ENCODE measurements at places on chromosomes 1 and 21.

DNA sequence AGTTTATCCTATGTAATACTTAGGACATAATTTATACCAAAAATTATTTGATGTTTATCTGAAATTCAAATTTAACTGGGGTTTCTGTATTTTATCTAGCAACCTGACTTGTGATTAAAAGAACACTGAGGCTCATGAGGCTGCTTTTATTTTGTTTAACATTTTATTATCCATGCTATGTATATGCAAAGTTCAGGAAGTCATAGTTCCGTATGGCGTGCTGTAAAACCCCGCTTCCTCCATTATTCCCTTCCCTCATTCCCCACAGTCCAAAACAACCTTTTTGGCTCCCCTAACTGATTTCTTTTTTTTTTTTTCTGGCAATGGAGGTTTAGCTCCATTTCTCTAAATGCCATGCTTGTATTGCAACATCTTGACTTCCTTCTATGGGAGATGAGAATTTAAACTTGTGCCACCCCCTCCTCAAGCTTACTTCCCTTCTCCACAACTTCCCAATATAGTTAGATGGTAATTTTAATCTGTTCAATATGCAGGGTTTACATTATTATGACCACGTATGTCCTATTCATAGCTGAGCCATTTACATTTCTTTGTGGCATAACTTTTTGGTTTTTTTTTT lies 138.0 kb upstream of the DNAH14 start:
- H3K4me3 ChIP-seq: no peak overlapping the region
- no peak overlapping the region for H3K27ac ChIP-seq
- H3K4me1 ChIP-seq: peaks cover 4% of the 10 kb centered on the region
- H3K27me3 ChIP-seq: peaks cover 2% of the 10 kb centered on the region

DNA sequence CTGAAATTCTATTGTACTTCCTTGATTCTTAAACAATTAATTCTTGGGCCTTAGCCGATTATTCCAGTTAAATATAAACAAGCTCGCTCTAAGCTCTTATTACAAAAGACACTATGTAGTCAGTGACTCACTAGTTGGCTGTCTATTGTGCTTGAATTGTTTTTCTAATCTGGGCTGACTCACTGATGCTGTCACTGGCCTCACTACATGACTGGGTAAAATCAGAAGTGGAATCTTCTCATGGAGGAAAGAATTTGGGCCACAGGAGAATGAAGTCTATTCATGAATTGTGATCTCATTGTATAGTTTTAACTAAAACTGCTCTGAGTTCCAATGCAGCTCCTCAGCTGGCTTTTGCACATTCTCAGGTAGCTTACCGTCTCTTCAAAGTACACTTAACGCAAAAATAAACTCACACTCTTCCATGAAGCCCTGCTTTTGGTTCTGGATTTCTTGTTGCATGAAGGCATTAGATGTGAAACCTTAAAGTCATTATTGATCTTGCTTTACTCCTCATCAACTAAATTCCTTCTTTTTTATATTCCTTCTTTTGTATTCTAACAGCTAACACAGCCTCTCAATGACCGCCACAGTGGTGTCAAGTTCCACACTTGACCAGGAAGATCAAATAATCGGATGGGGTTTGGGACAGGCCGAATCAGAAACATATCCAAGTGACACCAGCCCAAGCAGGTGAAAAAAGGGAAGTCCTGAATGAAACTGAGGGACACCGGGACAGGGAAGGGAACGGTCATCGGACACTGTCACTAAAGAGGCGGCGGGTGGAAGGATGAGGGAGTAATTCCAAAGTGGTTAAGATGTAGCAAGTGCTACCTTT lies 80.9 kb upstream of the LBR start:
- DNase-seq: no peak
- no peaks in the 10 kb centered on the region for H3K4me1 ChIP-seq
- no peak overlapping the region for H3K4me3 ChIP-seq
- no peaks in the 10 kb centered on the region for H3K36me3 ChIP-seq
- H3K27ac ChIP-seq: no peak overlapping the region

DNA sequence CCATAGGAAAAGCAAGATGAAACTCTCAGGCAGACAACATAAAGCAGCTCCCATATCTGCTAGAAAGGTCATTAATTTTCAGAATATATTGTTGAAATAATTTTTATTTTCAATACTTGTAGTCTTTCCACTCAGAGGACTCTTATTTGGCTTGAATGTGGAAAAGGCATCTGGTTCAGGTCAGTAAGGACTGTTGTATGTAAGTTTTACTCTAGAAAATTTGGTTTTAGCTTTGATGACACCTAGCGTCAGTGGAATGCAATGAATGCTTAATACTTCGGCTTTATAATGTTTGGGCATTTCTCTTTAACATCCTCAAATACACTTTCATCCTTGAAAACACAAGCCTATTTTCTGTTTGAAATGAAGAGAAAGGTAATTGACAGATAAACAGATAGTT lies 63.3 kb downstream of the LRRC40 start:
- H3K36me3 ChIP-seq: no peaks in the 10 kb centered on the region
- H3K27ac ChIP-seq: no peak overlapping the region
- DNase-seq: no peak
- H3K4me1 ChIP-seq: no peaks in the 10 kb centered on the region
- H3K27me3 ChIP-seq: no peaks in the 10 kb centered on the region

DNA sequence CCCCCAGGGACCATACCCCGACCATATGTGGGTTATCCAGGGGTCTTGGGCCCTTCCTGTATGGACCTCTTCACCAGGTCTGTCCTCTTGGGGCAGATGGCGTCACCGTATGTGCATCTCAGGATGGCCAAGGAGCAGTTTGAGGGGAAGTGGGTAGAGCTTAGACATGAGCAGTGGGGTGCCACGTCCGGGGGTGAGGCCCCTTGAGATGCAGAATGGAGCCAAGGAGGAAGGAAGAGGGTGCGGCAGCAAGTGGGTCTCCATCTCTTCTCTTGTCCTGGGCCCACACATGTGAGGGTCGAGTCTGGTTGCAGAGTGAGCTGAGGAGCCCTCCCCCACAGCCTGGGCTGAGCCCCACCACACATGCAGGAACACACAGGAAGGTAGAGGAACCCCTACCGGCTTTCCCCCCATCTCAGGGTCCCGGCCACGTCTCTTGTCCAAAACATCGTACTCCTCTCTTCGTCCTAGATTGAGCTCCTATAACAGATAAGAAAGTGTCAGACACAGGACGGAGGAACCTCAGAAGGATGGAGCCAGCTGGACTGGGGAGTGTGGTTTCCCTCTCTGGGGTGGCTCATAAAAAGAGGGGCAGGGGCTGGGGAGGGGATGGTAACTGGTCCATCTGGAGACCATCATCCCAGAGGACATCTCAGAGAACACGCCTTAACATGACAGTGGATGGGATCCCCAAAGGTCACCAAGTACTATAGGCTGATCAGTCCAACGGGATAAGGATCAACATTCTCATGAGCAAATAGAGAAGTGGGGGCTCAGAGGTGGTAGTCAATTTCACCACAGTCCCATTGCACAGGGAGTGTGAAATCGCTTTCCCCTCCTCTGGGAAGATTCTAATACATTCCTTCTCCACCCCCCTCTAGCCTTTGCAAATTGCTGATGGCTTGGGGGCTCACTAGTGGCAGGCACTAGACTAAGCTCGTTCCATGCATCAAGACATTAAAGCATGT lies 79.9 kb downstream of the CD247 start:
- H3K4me1 ChIP-seq: peaks cover 81% of the 10 kb centered on the region
- H3K36me3 ChIP-seq: peaks cover 80% of the 10 kb centered on the region
- peak overlapping the region; percentile 55 for H3K4me3 ChIP-seq
- no peaks in the 10 kb centered on the region for H3K27me3 ChIP-seq

DNA sequence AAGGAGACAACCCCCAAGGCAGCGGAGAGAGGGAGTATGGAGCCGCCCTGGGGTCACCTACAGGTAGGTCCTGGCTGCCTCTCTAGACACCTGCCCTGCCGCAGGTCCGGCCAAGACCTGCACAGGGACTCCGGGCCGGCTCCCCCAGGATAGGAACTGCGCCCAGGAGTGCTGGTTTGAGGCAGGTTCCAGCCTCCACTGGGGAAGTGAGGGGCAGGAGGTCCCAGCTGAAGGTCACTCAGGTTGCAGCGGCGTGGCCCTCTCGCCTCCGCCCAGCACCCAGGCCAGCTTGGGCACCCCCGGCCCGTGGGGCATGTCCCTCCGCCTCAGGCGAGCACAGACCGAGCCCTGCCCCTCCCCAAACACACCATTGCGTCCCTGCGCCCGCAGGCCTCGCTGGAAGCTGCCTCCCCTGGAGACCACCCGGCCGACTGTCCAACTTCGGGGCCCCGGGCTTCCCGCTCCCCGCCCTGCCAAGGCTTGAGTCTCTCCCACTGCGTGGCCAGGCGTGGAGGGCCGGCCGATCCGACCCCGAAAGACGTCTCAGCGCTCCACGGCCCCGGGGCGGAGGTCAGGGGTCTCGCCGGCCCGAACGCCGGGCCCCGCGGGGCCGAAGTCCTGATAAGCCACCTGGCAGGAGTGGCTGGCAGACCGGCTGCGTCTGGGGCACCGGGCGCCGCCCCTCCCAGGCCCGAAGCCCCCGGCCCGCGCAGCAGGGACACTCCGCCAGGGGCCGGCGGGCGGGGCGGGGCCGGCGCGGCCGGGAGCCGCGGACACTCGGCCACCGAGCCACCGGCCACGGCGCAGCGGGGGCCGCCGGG lies 1.4 kb upstream of the SKI start:
- peak overlapping the region; percentile 71 for H3K4me3 ChIP-seq
- H3K4me1 ChIP-seq: peaks cover 9% of the 10 kb centered on the region
- peaks cover 29% of the 10 kb centered on the region for H3K36me3 ChIP-seq
- H3K27me3 ChIP-seq: peaks cover 3% of the 10 kb centered on the region

Measured in activated CD4-positive, alpha-beta memory T cell treated with anti-CD3 and anti-CD28 coated beads, Interleukin-2, amount 10 ng/mL, durations not matched to agents 7 days and 5 days (primary cell).